Activated naive CD8-positive, alpha-beta T cell treated with anti-CD3 and anti-CD28 coated beads, Interleukin-2, amount 50 U/mL, for 24 hours (primary cell): ENCODE measurements at places on chromosomes 5 and 9.

GRCh38 chr5:175444060-175444904, at the start of gene DRD1:
Gene DRD1 (minus strand): TSS chr5:175444182. CDS start chr5:175443099, 1,083 bp downstream.
- DNase-seq, result peak; percentile 67

GRCh38 chr5:156375895-156376495, 49.0 kb downstream of the SGCD start:
- no peak for DNase-seq

GRCh38 chr5:35228310-35228709, 2.0 kb downstream of the PRLR start:
- DNase-seq, result no peak

DNA sequence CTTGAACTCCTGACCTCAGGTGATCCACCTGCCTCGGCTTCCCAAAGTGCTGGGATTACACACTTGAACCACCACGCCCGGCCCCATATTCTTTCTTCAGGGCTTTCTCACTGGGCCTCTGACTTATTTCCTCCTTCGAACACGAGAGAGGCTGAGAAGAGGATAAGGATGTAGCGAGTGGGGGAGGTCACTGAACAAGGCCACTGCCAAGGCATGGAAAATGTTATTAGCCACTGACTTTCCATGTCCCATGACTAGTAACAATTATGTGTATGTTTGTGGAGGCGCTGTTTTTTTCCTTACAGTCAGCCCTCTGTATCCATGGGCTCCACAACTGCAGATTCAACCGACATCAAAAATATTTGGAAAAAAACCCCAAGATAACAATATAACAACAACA, 12.3 kb upstream of the FCHSD1 start:
- no peak for DNase-seq

- no peak for DNase-seq
Measured at GRCh38 chr9:36847781-36848673, 186.0 kb downstream of the PAX5 start.

- no peak for DNase-seq
Measured at GRCh38 chr5:6859951-6860638, 146.9 kb downstream of the TENT4A start.

DNA sequence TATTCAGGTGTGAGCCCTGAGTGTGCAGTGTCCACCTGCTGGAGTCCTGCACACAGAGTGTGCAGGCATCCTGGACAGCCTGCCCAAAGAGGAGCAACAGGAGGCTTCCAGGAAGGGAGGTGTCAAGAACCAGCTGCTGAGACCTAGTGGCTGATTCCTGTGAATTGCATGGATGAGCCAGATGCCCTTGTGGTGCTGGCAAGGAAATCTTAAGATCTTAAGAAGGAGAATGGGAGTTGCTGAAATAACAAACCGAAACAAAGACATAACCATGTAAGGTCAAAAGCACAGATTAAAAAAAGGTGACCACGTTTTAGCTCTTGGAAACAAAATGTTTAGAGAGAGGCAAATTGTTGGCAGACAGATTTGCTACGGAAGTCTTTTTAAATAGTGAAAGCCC, 29.3 kb upstream of the RPS23 start:
- DNase-seq, result no peak

DNA sequence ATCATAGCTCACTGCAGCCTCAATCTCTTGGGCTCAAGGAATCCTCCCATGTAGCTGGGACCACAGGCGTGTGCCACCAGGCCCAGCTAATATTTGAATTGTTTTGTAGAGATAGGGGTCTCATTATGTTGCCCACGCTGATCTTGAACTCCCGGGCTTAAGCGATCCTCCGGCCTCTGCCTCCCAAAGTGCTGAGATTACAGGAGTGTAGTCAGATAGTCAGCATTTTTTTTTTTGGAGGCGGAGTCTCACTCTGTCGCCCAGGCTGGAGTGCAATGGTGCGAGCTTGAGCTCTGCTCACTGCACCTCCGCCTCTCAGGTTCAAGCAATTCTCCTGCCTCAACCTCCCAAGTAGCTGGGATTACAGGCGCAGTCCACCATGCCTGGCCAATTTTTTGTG, 1.6 kb upstream of the SAR1B start:
- DNase-seq, result no peak

- DNase-seq, result no peak
Measured at GRCh38 chr9:83449983-83450382, 88.2 kb downstream of the FRMD3 start.

GRCh38 chr5:169218861-169219260, 82.1 kb downstream of the SLIT3 start:
- DNase-seq, result no peak

GRCh38 chr9:114591291-114591787, 3.8 kb downstream of the ATP6V1G1 start:
- DNase-seq, result no peak

GRCh38 chr5:80408484-80409366, 861 bp downstream of the ZFYVE16 start:
- no peak for DNase-seq

GRCh38 chr5:132479111-132479951, 11.2 kb downstream of the IRF1 start:
- no peak for DNase-seq

- no peak for DNase-seq
Measured at GRCh38 chr9:72753266-72753893, 199.5 kb downstream of the ALDH1A1 start.

GRCh38 chr5:78530342-78531096, 118.1 kb downstream of the LHFPL2 start:
- DNase-seq, result no peak

GRCh38 chr9:14307989-14308852, 5.7 kb downstream of the NFIB start:
- no peak for DNase-seq

- DNase-seq, result no peak
Measured at GRCh38 chr9:75552941-75553340, 337.5 kb upstream of the PCSK5 start.
